ENCODE measurements at places on chromosomes 5 and 9. TPM values are rescaled to one million over a fixed set of nuclear protein-coding genes. Genes with fewer than 3 reads are reported as not detected.

The GRIA1 gene
- not detected for total RNA-seq

DNA sequence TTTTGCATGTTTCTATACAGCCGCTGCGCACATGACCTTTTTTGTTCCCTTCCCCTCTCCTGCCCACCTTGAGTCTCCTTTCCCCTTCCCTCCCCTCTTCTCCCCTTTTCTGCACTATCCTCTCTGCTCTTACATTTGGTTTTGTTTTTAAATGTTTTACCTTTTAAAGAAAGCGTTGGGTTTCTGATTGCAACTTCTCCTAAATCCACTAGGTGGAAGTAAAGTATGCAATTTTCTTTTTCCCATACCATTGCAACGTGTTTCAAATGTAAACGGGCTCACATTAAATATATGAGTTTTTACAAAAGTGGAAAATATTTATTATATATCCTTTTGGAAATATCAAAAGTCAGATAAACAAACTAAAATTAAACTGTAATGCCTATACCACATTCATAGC lies 500.9 kb downstream of the DIRAS2 start:
- DNase-seq: no peak

GRCh38 chr5:52356311-52356918 lies 431.3 kb upstream of the ITGA1 start:
- DNase-seq: no peak

DNA sequence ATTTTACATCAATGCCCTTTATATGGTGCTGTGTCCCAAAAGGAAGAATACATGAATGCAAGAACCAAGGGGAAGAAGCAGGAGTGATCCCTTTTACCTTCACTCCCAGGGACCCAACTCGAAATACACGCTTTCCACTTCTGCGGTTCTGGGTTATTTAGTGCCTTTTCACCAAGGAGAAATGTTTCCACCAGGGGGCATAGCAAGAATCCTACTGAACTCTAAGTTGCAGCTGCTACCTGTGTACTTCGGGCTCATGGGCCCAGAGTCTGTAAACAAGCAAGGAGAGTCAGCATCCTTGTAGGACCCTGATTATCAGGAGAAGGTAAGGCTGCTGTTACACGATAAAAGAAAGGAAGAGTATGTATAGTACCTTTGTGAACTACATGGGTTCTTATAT lies 45.7 kb downstream of the DPYSL3 start:
- DNase-seq: no peak

- peak; percentile 90 for DNase-seq
Observed at GRCh38 chr5:132293066-132293991, 865 bp upstream of the SLC22A4 start.

DNA sequence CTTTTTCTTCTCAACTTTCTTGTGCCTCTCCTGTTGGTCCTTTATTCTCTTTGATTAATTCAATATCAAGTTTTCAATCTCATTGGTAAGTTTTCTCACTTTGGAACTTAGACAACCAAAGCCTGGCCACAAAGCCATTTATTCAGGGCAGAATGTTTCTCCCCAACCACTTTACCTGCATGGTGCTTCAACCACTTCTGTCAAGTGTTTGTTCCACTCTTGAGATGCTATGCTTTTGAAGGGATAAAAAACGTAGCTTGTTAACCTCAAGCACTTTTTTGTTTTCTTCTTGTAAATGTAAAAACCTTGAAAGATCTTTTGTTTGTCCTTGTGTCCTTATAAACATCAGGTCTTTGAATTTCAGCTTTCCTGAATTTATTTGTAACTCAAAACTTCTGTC lies 966.7 kb downstream of the MAT2B start:
- DNase-seq: no peak

- no peak for DNase-seq
Observed at GRCh38 chr9:113645978-113646253, 182.4 kb downstream of the RGS3 start.

- DNase-seq: no peak
Observed at GRCh38 chr5:62900976-62901375, 322.4 kb downstream of the LRRC70 start.

DNA sequence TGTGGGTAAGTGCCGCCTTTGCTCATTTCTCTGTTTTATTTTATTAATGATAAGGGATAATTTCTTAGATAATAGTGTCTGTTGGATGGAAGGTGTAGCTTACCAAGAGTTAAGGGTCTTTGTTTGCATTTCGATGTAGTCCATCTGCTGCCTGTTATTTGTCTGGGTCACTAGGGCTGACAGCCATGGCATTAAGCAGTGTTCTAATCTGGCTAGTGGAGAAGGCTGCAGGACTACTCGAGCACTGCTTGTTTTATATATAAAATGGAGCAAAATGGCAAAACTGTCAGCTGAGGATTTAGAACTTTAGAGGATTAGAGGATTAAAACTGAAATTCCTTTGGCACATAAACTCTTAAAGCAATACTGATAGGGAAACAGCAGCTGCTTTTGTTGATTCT lies 67.5 kb downstream of the C7 start:
- no peak for DNase-seq

DNA sequence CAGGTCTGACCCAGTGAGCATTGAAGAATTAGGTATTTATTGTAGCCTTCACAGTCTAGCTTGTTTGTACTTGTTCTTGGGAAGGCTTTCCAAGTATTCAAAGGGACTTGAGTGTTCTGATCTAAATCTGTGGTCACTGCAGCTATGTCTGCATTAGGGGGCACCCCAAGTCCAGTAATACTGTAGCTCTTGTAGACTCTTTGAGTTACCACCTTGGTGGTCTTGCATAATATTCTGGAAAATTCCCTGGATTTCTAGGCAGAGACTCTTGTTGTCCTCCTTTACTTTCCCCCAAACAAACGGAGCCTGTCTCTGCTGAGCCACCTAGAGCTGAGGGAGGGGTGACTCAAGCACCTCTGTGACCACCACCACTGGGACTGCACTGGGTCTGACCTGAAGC lies 149.5 kb upstream of the DHFR start:
- DNase-seq: no peak

DNA sequence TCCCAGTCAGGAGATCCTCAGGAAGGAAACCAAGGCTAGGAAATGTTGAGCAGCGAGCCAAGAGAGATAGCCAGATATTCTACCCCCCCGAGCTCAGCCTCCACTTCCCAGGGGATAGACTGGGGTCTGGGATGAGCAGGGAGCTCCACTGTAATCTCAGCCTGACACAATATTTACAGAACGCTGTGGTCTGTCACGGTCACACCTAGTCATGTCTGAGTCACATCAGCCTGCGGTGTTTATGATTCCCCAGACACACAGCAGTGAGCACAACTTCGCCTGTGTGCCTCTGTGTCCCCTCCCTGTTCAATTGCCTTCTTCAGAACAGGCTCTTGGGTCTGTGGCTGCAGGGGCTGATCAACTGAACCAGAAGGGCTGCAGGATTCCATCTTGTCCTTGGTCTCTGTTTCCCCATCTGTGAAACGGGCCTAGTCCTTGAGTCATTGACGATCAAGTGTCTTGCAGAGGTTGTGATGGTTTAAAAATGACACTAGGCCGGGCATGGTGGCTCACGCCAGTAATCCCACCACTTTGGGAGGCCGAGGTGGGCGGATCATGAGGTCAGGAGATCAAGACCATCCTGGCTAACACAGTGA lies 8.6 kb upstream of the PRRX2 start:
- peak; percentile 79 for DNase-seq
